Stimulated activated CD8-positive, alpha-beta memory T cell treated with anti-CD3 and anti-CD28 coated beads, Interleukin-2, amount 100 ng/mL, for 1 hour (primary cell): ENCODE measurements at places on chromosomes 13 and 19.

DNA sequence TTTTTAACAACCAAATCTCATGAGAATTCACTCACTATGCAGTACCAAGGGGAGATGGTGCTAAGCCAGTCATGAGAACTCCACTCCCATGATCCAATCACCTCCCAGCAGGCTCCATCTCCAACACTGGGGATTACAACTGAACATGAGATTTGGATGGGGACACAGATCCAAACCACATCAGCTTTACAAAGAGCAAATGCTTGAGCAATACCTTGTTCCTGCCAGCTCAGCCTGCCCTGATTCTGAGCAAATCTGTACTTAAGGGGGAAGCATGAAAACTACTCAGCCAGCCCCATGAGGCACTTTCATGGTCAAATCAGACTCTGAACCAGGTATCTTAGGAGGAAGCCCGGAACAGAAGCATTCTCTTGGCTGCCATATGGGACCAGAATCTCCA, 259.9 kb downstream of the TBC1D4 start:
- no peak for DNase-seq

GRCh38 chr13:43156916-43157315, 133.5 kb downstream of the DNAJC15 start:
- no peak for DNase-seq

DNA sequence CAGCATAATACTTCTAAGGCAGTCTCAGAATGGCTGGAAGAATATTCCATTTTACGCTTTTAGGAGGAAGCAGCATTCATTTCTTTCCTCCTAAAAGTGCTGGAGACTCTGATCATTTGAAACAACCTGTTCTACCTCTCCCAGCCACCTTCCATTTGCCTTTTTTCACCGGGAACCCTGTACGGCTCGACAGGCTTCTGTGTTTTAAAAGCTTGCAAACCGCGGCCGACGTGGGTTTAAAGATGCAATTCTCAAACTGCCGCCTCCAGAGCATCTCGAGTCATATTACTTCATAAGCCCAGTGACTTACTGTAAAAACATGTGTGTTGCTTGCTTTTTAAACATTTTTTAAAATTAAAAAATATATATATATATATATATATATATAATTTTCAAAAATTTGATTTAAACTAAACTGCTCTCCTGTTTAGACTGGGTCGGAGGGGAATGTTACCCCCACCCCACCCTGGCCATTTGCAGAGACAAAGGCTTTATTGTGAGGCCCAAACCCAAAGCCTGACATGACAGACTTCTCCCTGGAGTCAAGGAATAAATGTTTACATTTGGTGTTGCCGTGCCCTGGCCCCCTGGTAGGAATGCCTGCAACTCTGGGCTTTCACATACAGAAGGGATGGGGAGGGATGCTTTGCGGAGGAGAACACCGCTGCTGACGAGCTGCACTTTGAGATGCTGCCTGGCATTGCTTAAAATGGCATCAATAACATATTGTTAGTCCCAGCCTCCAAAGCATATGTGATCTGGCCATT, 30.4 kb downstream of the ZNF536 start:
- DNase-seq: no peak

- DNase-seq: no peak
Observed at GRCh38 chr13:29454931-29455481, 140.5 kb downstream of the SLC7A1 start.

DNA sequence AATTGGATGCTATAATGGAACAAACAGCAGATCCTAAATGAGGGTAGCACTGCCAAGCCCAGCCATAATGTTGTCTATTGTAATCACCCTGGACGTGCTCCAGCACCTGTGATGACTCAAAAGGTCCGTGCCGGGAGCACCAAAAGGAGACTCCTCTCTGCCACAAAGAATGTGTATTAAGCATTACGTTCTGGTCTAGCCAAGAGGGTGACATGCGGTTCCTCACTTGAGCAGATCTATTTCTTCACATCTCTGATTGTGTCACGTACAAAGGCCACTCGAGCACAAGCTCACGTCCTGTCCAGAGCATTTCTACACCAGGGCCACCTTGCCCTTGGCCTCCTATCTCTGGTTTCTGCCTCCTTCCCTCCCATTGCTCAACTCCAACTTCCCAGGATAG, 219.9 kb upstream of the IRS2 start:
- DNase-seq: no peak

- no peak for DNase-seq
Observed at GRCh38 chr13:67588607-67589006, 358.5 kb upstream of the PCDH9 start.

DNA sequence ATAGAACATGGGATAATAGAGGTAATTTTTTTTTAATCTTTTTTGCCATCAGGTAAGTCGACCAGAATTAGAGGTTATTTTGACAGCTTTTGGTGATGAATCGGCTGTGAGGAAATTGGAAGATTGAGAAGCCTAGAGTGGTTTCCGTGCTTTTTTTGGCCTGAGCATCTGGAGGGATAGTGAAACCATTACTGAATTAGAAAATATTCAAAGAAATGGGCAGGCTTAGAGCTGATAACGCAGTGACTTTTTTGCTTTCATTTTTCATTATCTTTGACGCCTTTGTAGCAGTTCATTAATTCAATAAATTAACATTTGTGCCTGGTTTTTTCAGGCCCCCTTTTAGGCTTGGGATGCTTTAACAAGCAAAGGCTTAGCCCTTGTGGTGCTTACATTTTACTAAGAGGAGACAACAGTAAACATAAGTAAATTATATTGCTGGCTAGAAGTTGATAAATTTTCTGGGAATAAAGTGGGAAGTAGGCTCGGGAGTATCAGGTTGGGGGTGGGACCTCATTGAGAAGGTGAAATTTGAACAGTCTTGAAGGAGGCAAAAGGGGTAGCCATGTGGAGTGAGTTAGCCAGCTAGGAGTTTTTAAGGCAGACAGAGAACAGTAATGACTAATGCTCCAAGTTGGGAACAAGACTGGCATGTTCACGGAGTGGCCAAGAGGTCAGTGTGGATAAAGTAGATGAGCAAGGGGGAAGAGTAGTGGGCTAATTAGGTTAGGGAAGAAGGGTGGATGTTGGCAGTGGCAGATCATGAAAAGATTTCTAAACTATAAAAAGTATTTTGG, 36.5 kb downstream of the GTF2F2 start:
- no peak for DNase-seq

DNA sequence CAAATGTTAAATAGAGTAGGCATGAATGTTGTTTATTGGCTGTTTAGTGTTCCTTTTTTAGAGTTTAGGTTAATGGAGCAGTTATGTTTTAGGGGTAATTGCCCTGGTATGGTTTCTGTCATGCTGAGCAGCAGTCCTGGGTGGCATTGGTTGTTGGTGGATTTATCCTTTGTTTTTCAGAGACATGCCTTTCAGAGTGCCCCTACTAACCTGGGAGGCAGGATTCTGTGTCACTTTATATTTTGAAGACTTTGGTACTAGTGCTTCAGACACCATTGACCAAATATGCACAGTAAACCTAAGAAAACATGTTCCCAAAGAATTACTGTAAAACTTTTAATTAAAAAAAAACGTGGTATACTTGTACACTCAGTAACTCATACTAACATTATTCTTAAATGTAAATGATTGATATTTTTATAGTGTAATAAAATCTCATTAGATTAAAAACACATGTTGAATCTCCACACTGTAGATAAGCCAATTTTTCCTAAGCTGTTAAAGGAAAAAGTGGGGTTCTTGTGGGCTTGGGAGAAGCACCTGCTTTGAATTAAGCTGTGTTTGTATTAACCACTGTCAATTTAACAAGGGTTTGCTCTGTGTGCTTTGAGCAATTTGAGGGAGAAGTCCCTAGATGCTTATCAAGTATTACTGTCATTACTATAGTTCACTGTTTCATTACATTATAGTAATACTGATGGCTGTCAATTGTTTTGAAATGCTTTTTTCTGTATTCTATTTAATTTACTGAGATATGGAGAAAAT, 133.2 kb downstream of the LMO7 start:
- no peak for DNase-seq

DNA sequence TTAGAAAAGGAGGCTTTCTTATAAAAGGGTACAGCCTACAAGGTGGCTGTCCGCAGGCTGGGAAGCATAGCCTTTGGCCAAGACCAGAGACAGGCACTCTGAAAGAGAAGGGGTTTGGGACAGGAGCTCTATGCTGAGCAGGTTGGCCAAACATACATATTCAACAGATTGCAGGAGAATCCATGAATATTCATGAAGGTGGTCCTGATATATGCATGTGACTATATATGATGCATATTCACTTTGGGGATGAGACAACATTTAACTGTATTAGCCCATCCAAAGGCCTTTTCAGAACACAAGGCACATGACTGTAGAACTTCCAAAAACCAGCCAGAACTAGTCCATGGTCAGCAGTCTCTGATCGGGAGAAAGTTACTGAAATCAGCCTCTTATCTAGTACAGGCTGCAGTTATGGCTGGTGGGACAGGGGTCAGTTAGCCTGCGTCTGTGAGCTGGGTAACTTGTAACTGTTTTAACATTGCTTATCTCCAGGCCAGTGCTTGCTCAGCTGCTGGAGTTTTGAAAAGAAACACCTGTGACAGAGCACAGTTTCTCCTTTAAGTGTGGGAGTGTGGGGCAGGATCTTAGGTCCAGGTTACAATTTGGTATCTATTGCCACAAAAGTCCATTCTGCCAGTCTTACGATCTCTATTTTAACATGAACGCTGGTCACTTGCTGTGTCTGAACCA, 924.2 kb downstream of the UQCRFS1 start:
- DNase-seq: no peak

DNA sequence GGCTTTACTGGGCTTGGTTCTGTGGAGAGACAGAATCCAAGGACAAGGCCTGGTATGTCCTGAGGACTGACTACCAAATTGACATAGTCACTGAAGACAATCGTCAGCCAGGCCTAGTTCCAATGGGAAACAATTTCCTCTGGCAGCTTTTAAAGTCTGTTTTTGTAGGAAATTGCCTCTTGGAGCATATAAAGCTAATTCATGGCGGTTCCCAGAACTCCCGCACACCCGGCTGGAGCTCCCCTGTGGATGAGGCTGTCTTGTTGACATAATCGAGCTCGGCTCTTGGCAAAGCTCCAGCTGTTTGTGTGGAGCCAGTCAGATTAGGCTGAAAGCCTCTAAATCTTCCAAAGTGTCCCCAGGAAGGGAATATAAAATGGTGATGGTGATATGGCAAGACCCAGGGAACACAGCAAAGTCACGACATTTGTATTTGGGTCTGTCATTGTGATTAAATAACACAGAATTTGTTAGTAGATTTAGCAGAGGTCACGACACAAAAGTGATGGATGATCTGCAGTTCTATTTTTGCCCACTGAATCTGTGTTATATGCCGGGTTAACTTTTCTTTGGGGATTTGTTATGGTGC, 395.0 kb downstream of the PCDH9 start:
- DNase-seq: no peak
